ENCODE measurements at places on chromosomes 2 and 18.

- DNase-seq: no peak
These were observed 93.6 kb downstream of the BCL11A start for GRCh38 chr2:60459851-60460250.

- no peak for DNase-seq
These were observed 2.0 kb downstream of the ANKAR start for GRCh38 chr2:189676471-189676870.

DNA sequence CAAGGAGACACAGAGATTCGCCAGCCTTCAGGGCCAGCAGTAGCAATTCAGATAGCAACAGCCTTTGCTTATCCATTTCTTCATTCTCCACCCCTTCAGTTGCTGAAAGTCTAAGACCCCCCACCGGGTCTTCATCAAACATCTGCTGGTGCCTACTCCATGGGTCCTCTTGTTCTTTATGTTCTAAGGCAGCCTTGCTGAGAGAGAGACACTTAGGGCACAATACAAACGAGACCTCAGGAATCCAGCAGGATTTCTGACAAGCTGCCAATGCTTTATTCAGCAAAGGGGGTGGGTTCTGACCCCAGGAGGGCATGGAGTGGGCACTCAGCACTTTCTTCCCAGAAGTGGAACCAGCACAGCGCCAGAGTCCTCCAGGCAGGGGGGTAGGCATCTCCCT lies 36.2 kb upstream of the CNGA3 start:
- DNase-seq: no peak

- no peak for DNase-seq
These were observed 2.0 kb downstream of the NPC1 start for GRCh38 chr18:23584019-23584983.

DNA sequence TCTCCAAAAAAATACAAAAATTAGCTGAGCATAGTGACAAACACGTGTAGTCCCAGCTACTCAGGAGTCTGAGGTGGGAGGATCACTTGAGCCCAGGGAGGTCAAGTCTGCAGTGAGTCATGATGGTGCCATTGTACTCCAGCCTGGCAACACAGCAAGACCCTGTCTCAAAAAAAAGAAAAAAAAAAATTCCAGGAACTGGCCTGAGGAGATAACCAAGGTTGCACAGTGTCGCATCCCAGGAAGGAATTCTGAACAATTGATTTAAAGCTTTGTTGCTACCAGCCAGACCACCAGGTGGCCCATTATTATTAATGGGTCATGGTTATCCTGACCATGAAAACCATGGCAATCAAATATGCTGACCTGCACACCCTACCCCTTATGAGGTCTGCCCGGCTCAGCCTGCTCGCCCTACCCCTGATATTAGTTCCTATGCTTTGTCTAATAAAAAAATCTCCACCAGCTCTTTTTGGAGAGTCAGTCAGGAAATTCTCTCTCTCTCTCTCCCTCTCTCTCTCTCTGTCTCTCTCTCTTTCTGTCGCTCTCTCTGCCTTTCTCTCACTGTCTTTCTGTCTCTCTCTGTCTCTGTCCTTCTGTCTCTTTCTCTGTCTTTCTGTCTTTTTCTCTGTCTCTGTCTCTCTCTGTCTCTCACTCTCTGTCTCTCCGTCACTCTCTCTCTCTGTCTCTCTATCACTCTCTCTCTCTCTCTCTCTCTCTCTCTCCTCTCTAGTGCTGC lies 73.7 kb downstream of the NCAPH start:
- DNase-seq: no peak

DNA sequence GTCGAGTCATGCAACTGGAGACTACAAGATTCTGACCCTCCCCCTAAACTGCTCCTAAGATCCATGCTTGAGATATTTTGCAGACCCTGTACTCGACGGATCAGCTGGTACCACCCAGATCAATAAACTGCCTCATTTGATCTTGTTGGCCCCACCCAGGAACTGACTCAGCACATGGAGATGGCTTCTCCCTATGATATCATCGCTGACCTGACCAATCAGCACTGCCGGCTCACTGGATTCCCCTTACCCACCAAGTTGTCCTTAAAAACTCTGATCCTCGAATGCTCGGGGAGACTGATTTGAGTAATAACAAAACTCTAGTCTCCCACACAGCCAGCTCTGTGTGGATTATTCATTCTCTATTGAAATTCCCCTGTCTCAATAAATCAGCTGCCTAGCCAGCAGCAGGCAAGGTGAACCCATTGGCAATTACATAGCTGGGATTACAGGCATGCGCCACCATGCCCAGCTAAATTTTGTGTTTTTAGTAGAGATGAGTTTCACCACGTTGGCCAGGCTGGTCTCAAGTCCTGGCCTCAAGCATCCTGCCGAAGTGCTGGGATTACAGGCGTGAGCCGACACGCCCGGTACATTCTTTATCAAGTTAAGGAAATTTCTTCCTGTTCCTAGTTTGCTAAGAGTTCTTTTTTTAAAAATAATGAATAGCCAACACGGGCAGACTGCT lies 43.6 kb downstream of the VPS54 start:
- no peak for DNase-seq

- no peak for DNase-seq
These were observed 303.4 kb downstream of the ALK start for GRCh38 chr2:29618024-29618423.

- no peak for DNase-seq
These were observed 214.8 kb downstream of the IKZF2 start for GRCh38 chr2:212936572-212936971.

DNA sequence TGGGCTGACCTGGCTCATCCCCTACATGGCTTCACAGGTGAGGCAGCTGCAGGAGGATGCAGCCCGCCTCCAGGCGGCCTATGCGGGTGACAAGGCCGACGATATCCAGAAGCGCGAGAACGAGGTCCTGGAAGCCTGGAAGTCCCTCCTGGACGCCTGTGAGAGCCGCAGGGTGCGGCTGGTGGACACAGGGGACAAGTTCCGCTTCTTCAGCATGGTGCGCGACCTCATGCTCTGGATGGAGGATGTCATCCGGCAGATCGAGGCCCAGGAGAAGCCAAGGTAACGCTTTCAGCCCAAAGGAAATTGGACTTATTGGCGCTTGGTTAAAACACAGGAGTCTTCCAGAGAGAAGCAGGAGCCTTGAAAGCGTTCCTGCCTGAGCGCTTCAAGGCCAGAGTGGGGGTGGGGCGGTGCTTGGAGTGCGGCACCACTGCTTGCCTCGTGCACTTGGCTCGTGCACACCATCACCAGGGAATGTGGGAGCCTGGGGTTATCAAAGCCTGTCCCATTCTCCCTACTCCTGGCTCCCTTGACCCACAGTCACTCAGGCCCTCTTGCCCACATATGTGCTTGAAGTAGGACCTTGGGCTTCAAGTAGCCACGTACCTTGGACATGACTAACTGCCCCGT lies 69.8 kb upstream of the EML6 start:
- DNase-seq: no peak

DNA sequence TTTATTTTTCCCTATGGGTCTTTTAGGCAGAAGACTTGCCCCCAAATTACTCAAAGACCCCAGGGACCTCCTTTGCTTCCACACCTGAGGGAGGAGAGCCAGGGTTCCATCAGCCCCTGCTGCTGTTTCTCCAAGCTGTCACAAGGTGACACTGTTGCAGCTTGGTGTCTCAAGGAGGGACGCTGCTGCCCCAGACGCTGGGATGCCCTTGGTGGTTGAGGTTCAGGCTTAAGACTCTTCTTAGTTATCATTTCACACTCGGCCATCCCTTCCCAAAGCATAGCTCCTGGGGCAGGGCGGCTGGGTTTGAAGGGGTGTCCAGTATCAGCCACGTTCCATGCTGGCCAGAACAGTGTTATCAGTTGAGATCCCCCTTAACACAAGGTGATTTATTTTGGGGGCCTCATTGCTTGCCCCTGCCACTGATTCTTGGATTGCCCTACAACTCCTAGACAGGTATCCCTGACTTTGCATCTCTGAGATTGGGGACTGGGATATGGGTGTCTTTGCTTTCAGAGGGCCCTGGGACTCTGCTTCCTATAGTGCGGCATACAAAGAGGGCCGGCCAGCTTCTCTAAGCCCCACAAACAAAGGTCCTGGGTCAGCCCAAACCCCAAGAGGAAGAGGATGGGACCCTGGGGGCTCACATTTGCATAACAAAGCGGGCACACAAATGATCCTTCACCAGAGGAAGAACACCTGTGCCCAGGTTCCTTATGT lies 22.7 kb downstream of the GPR55 start:
- no peak for DNase-seq

- no peak for DNase-seq
These were observed 172.8 kb downstream of the GLI2 start for GRCh38 chr2:120908314-120908975.

- DNase-seq: no peak
These were observed 232.5 kb upstream of the FN1 start for GRCh38 chr2:215668378-215668775.
